ENCODE measurements at places on chromosomes 1 and 21.

- DNase-seq = no peak
Measured at GRCh38 chr1:24992124-24992760, 62.2 kb upstream of the RUNX3 start.

GRCh38 chr21:45353200-45353599 lies 51.8 kb upstream of the COL18A1 start:
- no peak for DNase-seq

DNA sequence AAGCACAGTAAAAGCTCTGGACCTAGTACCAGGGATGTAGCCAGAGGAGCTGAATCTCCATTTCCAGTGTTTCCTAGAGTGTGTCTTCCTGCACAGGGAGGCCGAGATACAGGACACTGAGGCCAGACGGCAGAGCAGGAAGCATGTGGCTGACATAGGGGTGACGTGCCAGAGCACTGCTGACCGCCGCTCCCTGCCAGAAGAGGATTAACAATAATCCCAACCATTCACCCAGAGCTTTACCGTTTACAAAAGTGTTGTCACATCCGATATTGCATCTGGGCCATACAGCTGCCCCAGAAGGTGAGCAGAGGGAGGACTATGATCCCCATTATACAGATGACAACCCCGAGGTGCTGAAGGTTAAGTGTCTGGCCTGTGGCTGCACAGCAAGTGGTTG lies 5.8 kb upstream of the CLDN19 start:
- no peak for DNase-seq

DNA sequence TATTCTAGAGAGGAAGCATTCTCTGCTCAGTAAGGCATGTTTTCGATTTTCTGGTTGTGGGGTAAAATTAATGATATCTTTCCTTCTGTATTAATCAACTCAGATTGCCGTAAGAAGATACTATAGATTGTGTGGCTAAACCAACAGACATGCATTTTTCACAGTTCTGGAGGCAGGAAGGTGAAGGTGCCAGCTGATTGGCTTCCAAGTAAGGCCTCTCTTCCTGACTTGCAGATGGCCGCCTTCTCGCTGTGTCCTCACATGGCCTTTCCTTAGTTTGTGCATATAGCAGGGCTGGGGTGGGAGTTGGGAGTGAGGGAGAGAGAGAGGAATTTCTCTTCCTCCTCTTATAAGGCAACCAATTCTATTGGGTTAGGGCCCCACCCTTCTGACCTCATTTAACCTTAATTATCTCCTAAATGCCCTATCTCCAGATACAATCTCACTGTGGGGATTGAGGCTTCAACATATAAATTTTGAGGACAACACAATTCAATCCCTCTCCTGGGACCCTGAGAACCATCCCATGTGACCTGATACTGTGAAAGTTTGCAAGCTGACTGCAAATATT lies 52.3 kb upstream of the MRPS6 start:
- no peak for DNase-seq

- no peak for DNase-seq
Measured at GRCh38 chr1:71753746-71754145, 528.6 kb downstream of the NEGR1 start.

DNA sequence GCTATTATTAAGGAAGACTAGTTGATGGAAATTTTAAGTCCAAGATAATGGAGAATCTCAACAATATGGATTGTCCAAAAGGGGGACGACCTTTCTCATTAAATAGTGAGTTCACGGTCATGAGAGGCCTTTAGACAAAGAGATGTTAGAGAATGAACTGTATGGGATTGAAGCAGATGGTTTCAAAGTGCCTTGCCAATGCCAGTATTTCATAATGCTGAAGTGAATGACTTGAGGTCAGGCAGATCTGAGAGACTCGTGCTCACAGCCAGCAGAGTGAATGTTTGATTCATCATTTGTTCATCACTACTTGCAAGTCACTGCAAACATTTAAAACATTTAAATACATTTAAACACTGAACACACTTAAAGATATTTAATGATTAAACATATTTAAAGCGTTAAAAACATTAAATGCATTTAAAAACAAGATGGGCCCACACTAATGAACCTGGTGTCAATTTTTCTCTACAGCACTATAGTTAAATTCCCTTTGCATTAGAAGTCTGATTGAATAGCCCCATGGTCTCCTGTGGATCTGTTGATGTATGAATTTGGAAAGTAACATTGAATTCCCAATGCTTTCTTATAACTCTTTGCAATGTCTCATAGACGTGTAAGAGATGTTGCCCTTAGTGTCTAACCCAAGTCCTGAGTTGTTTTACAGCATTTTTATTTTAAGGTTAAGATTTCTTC lies 80.7 kb downstream of the TGFB2 start:
- DNase-seq = no peak

DNA sequence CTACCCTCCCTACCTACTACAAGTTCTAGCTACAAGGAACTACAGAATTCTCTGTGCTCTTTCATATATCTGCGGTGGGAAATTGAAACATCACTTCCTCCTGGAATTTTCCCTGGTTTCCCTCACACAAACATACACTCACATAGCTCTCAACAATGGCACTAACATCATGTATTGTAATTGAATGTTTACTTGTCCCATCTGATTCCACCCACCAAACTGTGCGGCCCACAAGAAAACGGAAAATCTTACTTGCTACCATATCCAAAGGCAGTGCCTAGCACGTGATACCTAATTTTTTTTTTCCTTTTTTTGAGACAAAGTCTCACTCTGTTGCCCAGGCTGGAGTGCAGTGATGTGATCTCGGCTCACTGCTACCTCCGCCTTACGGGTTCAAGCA lies 33.9 kb downstream of the NDC1 start:
- DNase-seq = no peak

DNA sequence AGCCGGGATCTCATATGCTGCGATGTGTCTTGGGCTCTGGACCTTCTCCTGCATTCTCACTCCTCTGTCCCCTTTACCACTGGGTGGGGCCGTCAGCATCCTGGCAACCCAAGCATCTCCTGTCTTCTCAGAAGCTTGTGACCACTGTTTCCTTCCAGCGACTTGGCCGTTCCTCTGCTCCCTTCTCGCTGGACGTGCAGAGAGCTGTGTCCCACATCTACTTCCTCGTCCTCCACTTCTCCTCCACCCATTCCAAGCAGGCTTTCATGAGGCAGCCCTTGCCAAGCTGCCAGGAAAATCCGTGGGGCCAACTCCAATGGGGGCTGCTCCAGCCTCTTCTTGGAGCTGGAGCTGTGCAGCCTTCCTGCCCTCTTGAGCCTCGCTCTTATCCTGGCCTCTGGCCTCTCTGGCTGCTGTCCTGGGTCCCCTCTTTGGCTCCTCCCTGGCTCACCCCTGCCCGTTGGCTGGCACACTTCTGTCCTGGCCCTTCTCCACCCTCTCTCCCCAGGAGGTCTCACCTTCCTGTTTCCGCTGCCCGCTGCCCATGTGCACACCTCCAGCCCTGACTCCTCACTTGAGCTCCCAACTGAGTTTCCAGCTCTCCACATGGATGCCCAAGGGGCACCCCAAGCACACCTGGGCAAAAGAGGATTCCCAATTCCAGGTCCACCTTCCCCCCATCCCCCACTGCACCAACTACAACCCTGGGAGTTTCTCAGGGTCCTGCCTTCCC lies 8.7 kb downstream of the FAM131C start:
- no peak for DNase-seq

DNA sequence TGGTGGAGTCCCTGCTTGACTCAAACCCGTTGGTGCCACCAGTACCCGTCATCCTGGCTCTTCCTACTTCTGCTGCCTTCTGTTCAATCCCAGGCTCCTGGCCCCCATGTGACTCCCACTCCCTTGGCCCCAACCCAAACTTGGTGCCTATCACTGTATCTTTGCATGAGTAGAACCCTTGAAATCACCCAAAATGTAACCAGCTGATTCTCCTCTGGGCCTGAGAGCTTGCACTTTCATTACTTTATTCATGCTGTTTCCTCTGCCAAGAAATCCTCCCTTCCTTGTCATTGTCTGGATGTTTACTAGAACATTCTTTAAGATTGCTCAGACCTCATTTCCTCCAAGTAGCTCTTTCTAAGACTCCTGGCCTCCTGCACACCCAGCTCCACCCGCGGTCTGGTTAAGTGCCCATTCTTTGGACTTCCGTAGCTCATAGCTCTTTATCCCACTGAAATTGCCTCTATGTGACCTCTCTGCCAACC lies 15.7 kb downstream of the PTAFR start:
- DNase-seq = no peak

DNA sequence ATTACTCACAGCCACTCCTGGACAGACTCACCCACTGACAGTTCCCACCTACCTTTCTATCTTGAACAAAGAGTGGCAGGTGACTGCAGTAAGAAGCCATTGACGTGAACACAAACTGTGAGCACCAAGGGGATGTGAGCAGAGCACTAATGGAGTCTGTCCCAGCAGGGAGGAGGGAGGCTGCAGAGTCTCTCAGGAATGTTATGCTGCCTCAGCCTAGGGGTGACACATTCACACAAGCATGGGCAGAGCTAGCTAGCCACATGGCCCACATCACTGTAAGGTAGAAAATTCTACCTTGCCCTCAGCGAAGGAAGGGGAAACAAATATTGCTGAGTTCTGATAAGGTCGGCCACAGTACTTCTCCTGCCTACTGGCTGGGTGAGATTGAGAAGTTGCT lies 56.8 kb upstream of the PTGFRN start:
- DNase-seq = no peak

- no peak for DNase-seq
Measured at GRCh38 chr21:37005548-37006485, 685 bp upstream of the RIPPLY3 start.

GRCh38 chr1:21090463-21090862 lies 86.2 kb downstream of the EIF4G3 start:
- DNase-seq = no peak

DNA sequence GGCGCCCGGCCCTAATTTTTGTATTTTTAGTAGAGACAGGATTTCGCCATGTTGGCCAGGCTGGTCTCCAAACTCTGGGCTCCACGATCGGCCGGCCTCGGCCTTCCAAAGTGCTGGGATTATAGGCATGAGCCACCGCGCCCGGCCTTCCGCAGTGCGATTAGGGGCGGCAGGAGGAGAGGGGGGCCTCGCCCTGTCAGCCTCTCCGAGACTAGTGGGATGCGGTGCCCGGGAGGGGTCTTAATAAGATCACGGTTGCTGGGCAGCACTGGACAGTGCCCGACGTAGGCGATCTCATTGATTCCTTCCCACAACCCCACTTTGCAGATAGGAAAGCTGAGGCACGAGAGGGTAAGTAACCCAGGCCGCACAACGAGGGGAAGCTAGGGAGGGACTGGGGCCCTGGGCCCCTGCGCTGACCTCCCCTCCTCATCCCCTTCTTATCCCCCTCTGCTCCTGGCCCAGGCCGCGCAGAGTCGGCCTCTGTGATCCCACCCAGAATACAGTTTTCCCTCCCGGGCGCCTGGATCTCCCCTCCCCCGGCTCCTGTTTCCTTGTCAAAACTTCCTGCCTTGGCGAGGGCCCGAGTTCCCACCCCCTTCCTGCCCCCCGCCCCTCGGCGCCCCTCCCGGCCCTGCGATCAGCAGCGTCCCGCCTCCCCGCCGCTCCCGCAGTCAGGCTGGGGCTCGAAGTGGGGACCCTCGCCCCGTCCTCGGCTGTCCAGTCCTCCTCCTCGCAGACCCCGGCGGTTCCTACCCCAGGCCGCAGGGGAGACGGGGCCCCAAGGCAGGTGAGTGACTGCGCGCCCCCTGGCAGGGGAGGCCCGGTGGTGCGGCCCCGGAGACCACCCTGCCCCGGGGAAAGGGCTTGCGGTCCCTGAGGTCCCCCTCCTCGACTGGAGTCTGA lies at the start of gene PEAR1:
Gene PEAR1, plus strand, starts transcription at position 671 of the 906 bp plus-strand sequence. CDS start 10,209 bp downstream, outside the sequence.
- no peak for DNase-seq

DNA sequence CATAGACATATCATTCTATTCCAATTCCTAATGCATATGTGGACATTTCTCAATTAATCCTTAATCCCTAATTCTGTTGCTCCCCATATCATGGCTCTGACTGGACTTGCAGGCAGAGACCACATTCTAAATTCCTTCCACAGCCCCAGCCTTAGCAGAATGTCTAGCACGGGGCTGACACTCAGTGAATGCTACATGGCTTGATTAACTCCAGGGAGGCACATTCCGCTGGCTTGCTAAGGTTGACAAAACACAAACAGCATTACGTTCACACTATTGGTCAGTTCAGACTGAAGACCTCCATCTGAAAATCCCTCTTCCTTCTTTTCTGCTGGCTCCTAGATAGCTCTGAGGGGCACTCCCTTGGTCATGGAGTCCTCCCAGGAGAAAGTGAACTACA lies 119.4 kb downstream of the ASTN1 start:
- no peak for DNase-seq

DNA sequence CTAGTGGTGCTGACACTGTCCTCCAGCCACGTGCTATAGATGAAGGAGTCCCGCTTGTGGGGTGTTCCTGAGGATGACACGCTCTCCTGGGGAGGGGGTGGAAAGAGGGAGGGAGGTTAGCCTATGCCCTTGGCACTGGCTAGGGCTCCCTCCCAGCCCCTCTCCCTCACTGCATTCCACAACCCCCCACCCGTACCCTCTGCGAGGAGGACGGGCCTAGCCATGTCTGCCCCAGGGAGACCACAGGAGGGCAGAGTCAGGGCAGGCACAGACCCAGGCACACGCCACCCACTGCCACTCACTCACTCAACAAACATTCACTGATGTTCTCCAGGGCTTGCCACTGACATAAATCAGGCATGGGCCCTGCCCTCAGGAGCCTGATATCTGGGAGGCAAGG lies 70.7 kb downstream of the RAP1GAP start:
- no peak for DNase-seq

Data from HS-27A (cell line).